ENCODE measurements at places on chromosomes 7 and 10.

DNA sequence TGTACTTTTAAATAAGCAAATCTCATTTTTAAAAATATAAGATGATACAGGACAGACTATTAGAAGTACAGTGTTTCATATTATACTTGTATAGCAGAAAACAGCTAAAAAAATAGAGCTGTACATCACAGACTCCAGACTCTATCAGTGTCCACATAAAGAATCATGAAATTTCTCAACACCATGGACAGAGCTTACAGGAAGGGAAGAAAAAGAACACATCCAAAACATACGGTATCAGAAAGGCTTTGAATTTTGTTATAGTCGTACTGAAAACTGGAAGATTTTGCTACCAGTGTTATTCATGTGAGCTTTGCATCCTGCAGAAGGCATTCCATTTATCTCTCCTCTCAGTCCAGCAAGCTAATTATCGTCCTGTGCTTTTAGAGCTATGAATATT lies 183.2 kb upstream of the PTPRZ1 start:
- DNase-seq, result no peak

GRCh38 chr10:71246591-71247413 lies 34.4 kb downstream of the UNC5B start:
- DNase-seq, result no peak

GRCh38 chr7:135260930-135261721 lies 27.5 kb downstream of the STRA8 start:
- no peak for DNase-seq

- DNase-seq, result no peak
These were observed 389.9 kb upstream of the AKR1E2 start for GRCh38 chr10:4436103-4436502.

DNA sequence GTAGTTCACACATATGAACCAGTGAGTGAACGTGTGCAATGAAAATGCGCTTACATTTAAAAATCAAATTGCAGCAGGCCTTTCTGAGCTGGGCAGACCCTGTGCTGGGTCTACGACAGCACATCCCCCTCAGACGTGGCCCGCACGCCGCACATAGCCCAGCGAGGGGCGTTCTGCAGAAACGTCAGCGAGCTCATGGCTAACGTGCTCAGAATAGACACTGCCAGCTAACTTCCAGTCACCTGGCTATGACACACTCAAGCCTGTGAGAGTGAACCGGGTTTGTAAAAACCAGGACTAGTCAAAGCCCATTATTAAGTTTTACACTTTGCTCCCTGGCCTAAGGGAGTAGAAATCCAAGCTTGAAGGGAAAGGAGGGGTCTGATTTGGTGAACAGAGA lies 108.1 kb upstream of the INSIG1 start:
- no peak for DNase-seq

DNA sequence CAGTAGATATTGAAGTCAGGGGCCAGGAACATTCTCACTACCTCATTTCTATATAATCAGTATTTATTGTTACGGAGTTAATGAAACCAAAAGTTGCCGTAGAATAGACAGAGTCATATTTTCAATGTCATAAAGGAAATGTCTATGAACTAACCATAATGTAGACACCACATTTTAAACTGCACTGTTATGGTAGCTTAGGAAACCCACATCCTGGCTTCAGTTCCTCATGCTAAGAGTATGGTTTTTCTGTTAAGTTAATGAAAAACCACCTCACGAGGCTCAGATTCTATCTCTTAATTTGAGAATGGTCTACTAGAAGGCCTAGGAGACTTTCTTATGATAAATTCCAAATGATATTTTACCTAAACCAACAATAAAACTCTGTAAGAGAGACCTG lies 166.5 kb downstream of the TMEM26 start:
- no peak for DNase-seq

GRCh38 chr10:35650894-35651293 lies 8.8 kb upstream of the FZD8 start:
- DNase-seq, result no peak

DNA sequence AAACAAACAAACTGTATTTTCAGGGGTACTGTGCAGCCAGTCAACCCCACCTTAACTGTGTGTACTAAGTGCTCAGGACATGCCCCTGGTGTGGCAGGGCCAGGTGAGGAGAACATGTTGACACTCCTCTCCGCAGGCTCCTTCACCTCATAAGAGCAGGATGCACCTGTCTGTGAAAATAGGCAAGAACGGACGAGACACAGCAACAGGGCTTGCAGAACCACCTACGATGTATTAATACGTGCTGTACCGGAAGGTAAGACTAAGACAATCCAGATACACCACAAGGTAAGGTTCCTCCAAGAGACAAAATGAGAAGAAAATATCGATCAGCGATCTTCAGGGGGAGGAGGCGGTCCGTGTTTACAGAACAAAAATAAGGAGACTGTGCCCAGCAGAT lies 65.8 kb upstream of the CAMK2B start:
- DNase-seq, result no peak

DNA sequence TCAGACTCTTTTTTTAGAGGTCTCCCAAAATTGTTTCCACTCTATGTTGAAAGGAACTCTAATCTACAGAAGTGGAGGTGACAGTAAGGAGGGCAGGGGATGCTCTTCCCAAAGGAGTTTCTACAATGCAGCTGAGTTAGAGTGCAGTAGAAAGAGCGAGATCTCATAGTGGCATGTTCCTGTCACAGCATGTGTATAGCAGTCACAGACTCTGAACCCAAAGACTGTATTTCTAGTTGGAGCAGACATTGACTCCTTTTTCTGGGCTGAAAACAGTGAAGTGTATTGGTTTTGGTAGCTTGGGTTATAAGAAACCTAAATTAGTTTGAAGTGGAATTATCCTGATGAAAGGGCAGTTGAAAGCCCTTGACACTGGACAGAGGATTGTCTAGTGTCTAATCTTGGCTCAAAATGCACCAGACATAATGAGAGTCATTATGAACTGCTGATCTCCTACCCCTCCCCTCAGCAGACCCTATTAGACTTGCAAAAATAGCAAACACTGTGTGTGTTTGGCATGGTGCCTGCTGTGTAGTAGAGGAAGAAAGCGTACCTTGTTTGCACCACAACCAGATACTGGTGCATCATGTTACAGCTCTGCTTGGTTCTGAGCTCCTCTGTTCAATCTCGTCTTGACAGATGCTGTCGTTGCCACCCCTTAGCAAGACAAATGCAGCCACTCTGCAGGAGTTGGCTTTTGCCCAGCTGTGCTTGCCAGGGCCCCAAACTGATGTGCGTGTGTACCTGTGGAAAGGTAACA lies 336.0 kb downstream of the AUTS2 start:
- DNase-seq, result no peak

All from activated naive CD4-positive, alpha-beta T cell (primary cell).